ENCODE measurements at places on chromosomes 13 and 19.

DNA sequence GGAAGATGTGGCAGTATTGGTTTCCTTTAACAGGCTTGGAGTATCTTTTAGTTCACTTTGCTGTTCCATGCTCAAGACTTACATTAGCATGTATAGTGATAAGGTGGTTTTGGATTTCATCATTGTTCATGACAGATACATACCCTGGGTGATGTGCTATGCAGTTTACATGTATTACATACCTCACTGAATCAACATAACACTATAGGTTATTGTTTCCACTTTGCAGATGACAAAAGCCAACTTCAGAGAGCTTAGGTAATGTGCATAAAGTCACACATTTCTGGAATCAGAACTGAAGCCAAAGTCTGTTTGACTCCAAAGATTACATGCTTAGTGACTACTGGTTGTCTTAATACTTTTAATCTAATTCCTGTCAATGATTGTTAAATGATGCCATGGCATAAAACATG lies 7.1 kb downstream of the COMMD6 start:
- no peak for DNase-seq

DNA sequence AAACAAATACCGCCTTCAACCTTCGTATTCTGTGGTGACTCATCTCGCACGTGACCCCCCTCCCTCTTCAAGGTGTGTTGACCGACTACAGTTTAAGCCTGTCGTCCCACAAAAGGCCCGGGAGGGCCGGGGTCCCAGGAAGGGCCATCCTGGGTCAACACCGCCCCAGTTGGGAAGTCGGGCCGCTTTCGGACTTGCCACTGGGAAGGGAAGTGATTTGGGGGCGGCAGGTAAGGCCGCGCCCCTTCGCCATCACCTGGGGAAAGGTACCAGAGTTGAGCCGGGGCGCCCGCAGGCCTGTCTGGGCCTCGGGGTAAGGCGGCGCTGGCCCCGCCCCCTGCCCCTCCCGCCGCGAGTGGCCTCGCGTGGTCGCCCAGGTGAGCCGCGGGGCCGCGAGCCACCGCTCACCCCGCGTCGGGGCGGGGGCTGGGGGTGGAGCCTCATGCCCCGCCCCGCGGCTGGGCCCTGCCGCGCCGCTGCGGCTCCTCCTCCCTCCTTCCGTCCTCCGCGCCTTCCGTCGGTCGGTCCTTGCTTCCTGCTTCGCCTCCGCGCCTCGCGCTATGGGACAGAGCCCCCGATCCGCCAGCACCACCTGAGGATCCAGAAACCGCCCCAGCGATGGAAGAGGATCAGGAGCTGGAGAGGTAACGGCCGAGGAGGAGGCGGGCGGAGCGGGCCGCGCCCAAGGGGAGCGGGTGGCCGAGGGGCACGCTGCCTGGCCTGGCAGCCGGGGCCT lies at the start of gene POLR1D:
Gene POLR1D (plus strand): TSS at position 527 of the 736 bp plus-strand sequence. CDS start 92 bp downstream, at position 619.
- no peak for DNase-seq

DNA sequence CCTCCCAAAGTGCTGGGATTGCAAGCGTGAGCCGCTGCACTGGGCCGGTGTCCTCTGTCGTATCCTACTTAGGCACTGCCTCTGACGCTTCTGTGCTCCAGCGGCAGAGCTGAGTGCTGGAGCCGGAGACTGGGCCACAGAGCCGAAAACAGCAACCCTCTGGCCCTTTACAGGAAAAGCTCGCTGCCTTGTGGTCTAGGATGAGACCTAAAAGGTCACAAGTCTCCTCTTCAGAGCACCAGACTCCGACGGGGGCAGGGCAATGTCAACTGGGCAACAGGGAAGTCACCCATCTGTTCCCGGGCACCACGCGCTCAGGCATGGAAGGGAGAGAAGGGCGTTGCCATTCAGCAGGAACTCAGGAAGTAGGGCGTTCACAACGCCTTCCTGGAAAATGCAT lies 91.7 kb downstream of the GADD45B start:
- no peak for DNase-seq

- no peak for DNase-seq
Observed at GRCh38 chr13:52947921-52948373, 80.7 kb upstream of the OLFM4 start.

DNA sequence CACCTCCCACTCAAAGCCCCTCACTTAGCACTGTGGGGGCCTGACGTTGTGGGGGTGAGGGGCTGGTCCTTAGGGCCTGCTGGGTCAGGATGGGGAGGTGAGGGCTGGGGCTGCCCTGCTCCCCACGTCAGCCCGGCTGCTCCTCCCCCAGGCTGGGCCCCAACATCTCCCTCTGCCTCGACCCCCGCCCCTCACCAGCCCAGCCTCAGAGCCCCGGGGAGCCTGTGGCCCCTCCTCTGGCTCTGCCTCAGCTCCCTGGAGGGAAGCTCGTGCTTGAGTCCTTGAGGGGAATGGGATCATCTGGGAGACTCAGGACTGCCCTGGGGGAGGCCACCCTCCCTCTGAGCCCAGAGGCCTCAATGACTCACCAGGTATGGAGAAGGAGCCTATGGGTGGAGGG lies 6.8 kb downstream of the LILRA4 start:
- DNase-seq = no peak

DNA sequence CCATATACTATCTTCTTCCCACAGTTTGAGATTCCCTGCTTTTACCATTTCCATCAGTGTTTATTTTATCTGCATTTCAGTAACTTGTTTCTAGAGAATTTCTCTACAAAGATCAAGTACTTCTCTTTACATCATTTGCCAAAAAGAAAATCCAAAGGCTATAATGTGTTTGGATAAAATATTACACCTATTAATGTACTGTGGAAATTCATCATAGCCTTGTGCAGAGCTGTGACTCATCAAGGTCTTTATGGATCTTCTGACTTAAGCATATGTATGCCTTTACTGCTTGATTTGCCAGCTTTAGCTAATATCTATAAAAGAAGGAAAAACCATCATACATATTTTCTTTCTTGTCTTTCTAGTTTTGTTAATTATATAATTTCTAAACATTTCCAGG lies 9.6 kb upstream of the HTR2A start:
- no peak for DNase-seq
